Cerebellum (tissue), 4 donors: ENCODE measurements at places on chromosomes 12 and 14.

- no peak for DNase-seq
Measured at GRCh38 chr14:20539906-20540305, 20.9 kb downstream of the RNASE9 start.

DNA sequence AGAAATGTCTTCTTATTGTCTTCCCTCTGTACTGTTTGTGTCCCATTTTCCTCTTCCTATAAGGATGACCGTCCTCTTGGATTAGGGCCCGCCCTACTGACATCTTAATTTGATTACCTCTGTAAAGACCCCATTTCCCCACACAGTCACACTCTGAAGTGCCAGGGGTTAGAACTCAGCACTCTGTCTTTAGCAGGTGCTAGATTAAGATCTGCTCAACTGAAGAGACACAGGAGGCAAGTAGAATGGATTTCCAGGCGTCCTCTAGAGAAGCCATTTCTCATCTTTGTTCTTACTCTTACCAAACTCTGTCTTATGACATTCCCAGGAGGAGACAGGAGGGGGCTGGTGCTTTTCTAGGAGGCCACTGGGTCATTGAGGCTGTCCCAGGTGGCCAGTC, 50.8 kb downstream of the VCPKMT start:
- DNase-seq: no peak

DNA sequence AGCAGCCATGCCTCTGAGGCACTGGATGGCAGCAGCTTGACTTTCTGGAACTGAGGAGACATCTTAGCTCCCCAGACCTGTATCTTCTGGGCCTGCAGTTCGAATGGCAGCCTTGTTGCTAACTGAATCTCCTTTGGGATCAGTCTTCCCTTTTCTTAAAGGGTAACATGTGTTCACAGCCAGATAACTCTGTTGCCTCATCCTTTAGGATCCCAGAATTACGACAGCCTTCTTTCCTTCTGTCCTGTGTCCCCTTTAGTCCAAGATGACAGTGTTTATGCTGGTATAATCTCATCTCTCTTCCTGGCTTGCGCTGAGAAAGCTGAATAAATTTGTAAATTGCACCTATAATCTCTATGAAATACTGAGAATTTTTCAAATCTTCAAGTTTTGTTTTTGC, 9.1 kb upstream of the ERC1 start:
- DNase-seq: no peak

- DNase-seq: no peak
Measured at GRCh38 chr14:35482994-35483515, 50.9 kb upstream of the INSM2 start.

DNA sequence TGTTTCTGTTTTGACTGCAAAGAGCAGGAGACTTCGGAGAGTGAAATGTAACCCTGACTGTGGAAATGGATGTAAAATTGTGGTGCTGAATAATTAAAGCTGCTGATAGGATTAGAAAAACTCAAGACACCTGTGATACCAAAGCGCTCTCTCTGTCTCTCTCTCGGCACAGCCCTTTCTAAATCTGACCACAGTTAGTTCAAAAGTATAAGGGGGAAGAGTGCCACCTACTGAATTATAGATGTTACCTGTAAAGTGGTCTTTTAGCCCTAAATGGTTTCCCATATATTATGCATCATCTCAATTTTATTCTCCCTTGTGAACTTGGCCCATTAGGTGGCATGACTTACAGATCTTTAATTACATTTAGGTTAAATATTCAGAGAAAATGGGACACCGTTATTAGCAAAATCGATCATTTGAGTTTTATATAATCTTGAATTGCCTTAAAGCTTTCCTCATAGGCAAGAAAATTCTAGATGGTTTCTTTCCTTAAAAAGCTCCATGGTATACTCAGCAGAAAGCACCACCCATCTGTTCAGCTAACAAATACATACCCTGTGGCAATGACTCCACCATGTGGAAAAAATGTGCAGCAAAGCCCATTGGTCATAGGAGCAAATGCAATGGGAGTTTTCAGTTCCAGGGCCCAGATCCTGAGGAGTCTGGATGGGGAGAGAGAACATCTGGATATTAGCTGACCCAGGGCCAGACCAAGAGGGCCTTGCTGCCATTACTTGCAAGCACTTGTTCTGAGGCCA, 18.1 kb downstream of the RFC5 start:
- DNase-seq: peak; percentile 66
